ENCODE measurements at places on chromosomes 12 and 14.

GRCh38 chr12:109572506-109572845 lies 828 bp downstream of the MMAB start:
- no peak overlapping the region for H3K27ac ChIP-seq
- no peaks in the 10 kb centered on the region for H3K27me3 ChIP-seq
- H3K36me3 ChIP-seq: peaks cover 4% of the 10 kb centered on the region
- H3K4me1 ChIP-seq: no peaks in the 10 kb centered on the region
- H3K4me3 ChIP-seq: no peak overlapping the region

GRCh38 chr14:105412771-105413543 lies 6.7 kb upstream of the MTA1 start:
- no peak for DNase-seq
- no peaks in the 10 kb centered on the region for H3K4me1 ChIP-seq
- no peaks in the 10 kb centered on the region for H3K27me3 ChIP-seq
- H3K4me3 ChIP-seq: no peak overlapping the region
- H3K27ac ChIP-seq: no peak overlapping the region

DNA sequence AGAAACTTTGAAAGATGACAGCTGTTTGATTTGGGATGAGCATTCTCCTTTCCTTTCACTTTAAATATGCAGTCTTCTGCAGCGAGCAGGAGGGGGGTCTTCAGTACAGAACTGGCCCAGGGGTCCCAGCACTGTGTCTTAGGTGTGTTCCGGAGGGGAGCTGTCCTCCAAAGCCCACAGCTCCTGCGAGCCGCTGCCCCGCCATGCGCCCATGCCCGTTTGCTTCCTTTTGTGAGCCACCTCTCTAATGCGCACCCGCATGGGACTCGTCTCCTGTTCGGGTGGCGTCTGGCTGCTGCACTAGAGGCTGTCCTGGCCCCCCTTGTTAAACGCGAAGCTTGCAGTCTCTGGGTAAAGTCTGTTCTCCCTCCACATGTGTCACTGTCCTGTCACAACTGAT lies 48.4 kb upstream of the ASPG start:
- no peaks in the 10 kb centered on the region for H3K4me1 ChIP-seq
- H3K27me3 ChIP-seq: no peaks in the 10 kb centered on the region
- H3K27ac ChIP-seq: no peak overlapping the region
- no peaks in the 10 kb centered on the region for H3K36me3 ChIP-seq
- no peak overlapping the region for H3K4me3 ChIP-seq

GRCh38 chr14:25501749-25502148 lies 451.8 kb upstream of the STXBP6 start:
- H3K36me3 ChIP-seq: no peaks in the 10 kb centered on the region
- no peaks in the 10 kb centered on the region for H3K27me3 ChIP-seq
- no peak for DNase-seq

Measured in aorta (tissue), 5 donors.